ENCODE measurements at places on chromosomes 11 and 22.

GRCh38 chr11:47400768-47401279, 7.6 kb upstream of the SLC39A13 start:
- no peak for DNase-seq

- no peak for DNase-seq
Observed at GRCh38 chr22:40055143-40055883, 60.6 kb downstream of the FAM83F start.

- DNase-seq = no peak
Observed at GRCh38 chr11:73237471-73238290, 19.6 kb downstream of the P2RY2 start.

DNA sequence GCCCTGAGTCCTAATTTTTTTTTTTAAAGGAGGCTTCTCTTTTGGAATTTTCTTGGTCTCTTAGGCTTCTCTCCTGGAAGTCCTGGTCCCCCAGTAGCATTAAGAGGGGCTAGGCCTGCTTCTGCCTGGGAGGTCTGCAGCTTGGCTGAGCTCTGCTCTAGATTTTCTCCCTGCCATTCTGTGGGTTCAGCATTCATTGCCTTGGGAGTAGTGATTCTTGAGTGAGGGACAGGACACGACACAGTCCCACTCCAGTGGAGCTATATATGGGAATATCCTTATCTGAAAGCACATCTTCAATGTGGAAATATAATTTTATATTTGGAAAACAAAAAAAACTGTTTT, 3.7 kb downstream of the IGSF22 start:
- no peak for DNase-seq

DNA sequence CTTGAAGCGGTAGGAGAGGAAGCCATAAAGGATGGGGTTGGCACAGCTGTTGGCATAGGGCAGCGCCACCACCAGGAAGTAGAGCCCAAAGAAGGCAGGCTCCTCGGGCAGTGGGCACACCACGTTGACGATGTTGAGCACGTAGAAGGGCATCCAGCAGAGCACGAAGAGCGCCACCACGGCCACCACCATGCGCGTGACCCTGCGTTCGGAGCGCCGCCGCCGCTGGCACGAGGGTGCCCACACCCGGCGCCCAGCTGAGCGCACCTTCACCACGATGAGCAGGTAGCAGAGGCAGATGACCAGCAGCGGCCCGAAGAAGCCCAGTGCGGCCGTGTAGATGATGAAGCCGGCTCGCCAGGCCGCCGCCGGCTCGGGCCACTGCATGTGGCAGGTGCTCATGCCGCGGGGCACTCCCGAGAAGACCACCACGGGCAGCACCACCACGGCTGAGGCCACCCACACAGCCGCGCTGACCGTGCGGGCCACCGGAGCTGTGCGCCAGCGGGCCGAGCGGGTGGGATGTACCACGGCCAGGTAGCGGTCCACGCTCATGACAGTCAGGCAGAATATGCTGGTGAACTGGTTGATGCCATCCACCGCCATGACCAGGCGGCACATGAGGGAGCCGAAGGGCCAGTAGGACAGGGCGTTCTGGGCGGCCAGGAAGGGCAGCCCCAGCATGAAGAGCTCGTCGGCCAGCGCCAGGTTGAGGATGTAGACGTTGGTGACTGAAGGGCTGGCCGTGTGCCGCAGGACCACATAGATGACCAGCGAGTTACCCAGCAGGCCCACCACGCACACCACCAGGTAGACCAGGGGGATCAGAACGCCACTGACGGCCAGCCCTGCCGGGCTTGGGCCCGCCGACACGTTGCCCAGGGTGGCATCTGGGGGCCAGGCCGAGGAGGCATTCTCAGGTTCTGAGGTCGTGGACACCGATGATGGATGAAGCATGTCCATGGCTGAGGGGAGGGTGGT, 5.1 kb downstream of the SSTR3 start:
- DNase-seq = no peak
